ENCODE measurements at places on chromosomes 3 and 15.

- no peak for DNase-seq
These were observed 228.3 kb downstream of the ABHD5 start for GRCh38 chr3:43919029-43919428.

- DNase-seq: no peak
These were observed 3.2 kb downstream of the SEMA6D start for GRCh38 chr15:47720555-47720954.

DNA sequence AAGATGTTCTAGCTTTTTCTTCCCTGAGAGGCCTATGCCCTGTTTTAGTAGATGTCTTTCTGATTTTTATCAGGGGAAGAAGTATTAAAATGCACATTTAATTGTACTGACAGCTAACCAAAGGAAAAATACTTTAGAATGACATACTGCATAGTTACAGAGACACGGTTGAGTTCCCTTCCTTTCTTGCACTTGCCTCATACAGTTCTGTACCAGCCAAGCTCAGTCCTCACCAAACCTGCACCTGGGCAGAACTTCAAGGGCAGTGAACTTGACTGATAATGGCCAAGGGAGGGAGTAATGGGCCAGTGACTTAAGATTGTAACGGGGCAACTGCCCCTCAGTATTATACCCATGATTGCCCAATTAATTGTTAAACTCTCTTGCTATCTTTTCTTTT is 34.1 kb upstream of the RASGRP1 start:
- no peak for DNase-seq

- DNase-seq: no peak
These were observed 31.9 kb downstream of the RAB8B start for GRCh38 chr15:63221346-63221745.

- no peak for DNase-seq
These were observed 28.8 kb downstream of the NUP210 start for GRCh38 chr3:13391308-13391707.

GRCh38 chr3:2940062-2940461 is 170.1 kb downstream of the IL5RA start:
- DNase-seq: no peak

DNA sequence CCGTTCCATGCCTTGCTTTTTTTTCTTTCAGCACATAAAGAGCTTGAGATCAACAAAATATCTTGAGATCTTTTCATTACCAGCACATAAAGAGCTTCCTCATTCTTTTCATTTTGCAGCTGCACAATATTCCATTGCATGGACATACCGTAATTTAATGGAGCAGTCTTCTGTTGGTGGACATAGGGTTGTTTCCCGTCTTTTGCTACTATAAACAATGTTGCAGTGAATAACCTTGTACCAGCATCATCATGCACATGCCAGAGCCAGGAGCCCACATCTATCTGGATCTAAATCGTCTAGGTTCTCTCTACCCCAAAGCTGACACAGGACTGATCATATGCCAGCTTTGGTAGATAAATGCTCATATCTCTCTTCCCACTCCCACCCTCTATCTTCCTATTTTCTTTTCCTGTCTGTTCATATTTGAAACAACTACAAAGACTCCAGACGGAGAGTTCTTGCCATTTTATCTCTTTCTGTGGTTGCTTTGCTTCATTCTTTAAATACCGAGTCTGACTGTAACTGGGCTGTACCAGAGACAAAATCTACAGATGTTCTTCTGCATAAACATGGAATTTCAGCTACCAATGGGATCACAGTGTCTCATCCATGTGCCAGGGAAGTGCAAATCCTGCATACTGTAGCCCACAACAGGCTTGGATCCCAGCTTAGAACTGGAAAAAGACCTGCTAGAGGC is 47.1 kb upstream of the AKAP13 start:
- no peak for DNase-seq

DNA sequence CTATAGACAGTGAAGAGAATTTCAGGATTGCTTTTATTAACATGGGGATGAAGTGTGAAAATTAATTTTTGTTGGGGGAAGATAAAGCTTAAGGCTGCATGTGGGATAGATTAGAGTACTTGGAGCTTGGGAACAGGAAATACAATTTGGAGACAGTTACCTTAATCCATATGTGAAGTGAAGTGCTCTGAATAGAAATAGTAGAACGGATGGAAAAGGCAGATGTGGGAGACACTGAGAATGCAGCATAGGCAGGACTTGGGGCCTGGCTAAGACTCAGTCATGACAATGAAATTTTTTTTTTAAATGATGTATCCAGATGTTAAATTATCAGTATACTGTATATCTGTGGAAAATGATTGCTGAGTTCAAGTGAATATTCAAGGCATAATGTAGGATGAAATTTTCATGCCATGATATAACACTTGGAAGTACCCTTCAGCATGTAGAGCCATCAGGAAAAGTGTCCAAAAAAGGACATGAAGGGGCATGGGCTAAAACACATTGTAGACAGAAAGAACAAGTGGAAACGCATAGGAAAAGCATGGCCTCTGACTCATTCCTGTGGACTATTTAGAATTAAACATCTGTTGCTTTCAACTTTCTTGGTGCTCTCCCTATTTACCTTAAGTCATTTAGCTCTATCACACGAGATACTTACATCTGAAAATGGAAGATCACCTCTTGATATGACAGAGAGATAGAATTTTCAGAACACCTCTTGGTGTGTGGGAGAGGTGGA is 134.8 kb downstream of the RBMS3 start:
- no peak for DNase-seq

DNA sequence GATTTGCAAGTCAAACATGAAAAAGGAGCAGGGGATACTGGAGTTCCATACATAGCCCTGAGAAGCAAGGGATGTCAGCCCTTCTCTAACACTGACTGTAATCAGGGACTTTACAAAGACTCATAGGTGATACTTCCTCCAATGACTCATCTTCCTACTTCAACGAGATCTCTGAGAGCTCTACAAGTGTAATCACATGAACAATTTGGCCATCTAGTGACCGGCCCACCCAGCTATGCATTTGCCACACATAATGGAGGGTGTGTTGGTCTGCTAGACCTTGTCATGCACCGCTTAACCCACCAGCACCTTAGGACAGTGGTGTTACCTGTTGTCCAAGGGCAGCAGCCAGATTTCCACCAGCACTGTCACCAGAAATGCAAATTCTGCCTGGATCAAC is 75.3 kb downstream of the NCEH1 start:
- DNase-seq: no peak

DNA sequence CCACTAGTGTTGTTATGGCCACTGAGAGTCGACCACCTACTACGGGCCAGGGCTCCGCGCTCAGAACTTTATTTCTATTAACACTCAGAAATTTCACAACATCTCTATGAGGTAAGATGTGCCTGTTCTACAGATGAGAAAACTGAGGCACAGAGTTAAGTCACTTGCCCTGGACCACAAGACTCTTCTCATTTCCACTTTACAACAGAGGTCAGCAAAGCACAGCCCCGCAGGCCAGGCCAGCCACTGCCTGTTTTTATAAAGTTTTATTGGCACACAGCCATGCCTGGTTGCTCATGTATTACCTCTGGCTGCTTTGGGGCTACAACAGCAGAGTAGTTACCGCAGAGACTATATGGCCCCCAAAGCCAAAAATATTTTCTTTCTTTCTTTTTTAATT is 503.6 kb downstream of the SHQ1 start:
- no peak for DNase-seq

DNA sequence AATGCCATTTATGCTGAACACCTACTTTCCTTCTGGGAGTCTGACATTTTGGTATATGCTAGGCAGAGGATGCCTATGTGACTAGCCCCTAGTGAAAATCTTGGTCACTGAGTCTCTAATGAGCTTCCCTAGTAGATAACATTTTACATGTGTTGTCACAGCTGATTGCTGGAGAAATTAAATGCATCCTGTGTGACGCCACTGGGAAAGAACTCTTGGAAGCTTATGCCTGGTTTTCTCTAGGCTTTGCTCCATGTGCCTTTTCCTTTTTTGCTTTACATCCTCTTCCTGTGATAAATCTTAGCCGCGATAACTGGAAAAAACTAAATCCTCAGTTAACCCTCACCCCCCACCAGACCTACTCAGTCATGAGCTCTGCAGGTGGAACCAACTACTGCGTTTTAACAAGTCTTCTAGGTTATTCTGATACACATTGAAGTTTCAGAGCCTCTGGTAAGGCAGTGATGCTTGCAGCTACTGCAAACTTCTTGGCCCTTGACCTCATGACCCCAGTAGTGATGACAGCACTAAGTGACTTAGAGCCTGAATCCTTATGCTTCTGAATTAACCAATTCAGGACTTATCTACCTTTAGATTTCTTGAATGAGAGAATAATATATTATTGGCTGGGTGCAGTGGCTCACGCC is 292.4 kb upstream of the SOX14 start:
- no peak for DNase-seq

DNA sequence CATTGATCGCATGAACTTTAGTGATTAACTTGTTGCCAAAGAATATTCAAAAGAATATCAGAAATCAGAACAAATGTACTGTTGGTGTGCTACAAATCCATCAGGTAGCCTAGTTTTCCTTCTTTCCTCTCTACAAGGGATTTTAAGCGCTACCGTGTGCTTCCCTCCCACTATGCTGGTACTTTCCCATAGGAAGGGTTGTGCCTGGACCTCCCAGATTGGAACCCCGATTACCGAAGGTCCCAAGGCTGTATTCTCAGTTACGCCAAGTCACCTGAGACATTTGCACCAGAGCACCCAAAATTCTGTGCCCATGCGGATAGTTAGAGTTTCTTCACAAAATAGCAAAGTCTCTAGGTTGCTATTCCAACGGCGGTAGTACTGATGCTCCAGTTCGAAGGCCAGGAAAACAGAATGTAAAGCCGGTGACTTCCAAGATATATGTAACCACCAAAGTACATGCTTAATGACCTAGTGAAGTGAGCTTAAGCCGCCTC is 23.4 kb upstream of the GATM start:
- no peak for DNase-seq

- no peak for DNase-seq
These were observed 61.9 kb downstream of the MDFIC2 start for GRCh38 chr3:70250492-70250891.

- DNase-seq: no peak
These were observed 21.3 kb upstream of the P3H2 start for GRCh38 chr3:190142041-190142440.

- no peak for DNase-seq
These were observed 705.5 kb downstream of the DIPK2A start for GRCh38 chr3:144677103-144677502.

DNA sequence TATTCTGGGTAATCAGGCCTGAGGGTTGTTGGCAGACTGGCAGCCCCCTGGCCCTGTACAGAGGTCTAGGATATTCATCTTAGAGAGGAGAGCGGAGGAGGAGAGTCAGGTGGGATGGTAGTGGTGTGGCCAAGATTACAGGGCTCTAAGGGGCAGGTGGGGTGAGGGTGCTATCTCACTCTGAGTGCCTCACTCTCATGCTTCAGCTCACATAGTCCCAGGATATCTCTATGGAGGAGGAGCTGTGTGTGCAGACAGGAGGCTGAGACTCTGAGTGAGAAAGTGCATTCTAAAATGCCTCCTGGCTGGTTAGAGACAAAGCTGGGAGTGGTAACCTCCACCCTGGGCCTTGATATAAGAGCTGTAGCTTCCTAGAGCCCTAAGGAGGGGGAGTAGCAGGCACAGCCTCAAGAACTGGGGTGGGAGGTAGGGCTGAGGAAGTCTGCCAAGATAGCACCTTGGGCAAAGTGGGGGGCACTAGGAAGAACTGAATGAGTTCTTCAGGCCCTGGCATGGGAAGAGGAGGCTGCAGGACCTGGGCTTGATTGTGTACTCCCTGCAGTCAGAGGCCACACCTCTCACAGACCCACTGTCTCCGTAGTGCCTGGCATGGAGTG is 39.9 kb downstream of the CLSTN2 start:
- no peak for DNase-seq

- peak; percentile 66 for DNase-seq
These were observed 24.6 kb downstream of the EBLN2 start for GRCh38 chr3:73086071-73086494.

DNA sequence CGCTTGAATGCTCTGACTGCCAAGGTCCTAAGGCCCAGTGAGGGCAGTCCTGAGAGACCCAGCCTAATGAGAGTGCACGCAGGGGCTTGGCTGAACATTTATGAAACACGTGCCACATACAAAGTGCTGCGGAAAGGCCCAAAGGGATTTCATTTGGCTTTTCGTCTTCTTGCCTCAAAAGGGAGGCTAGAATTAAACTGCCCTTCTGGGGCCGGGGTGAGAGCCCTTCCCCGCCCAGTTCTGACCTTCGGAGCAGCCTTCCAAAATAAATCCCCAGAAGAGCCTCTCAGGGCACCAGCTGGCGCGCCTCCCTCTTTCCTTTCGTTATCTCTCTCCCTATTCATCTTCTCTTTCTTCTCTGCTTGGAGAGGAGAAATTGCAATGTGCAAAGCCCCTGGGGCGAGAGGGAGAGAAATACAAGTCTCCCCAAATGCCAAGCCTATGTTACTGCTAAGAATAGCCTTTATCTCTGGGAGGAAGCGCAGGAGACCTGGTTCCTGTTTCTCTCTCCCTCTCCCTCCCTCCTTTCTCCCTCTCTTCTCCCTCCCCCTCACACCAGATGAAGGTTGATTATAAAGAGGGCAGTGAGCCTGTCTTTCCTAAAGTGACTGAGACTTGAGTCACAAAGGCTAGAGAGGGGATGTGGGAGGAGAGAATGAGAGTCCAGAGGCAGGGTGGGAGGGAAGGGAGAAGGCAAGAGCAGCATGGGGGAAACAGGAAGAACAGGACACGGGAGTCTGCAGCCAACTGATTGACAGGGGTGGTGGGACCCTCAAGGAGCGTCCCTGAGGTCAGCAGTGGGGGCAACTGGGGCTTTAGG is 36.7 kb upstream of the NDUFB4 start:
- peak; percentile 74 for DNase-seq

- no peak for DNase-seq
These were observed 255.1 kb upstream of the WNT5A start for GRCh38 chr3:55742022-55742831.

DNA sequence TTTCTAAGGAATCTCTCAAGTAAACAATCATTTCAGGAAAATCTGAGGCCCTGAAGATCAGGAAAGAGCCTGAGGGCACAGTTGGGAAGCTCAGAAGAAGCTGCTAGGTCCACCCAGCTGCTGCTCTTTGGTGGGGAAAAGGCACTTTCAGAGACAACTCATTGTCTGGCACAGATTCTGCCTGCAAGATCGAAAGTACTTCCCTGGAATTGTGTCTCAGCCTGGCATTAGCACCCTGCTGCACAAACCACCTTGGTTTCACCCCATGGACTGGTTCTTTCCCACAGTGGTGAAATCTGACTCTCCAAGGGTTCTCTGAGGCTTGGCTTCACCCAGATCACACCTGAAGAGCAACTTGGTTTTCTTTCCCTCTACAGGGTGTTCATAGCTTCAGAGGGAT is 18.7 kb downstream of the THRB start:
- no peak for DNase-seq

Data from glutamatergic neuron (in vitro differentiated cells).